ENCODE measurements at places on chromosomes 3 and 15.

DNA sequence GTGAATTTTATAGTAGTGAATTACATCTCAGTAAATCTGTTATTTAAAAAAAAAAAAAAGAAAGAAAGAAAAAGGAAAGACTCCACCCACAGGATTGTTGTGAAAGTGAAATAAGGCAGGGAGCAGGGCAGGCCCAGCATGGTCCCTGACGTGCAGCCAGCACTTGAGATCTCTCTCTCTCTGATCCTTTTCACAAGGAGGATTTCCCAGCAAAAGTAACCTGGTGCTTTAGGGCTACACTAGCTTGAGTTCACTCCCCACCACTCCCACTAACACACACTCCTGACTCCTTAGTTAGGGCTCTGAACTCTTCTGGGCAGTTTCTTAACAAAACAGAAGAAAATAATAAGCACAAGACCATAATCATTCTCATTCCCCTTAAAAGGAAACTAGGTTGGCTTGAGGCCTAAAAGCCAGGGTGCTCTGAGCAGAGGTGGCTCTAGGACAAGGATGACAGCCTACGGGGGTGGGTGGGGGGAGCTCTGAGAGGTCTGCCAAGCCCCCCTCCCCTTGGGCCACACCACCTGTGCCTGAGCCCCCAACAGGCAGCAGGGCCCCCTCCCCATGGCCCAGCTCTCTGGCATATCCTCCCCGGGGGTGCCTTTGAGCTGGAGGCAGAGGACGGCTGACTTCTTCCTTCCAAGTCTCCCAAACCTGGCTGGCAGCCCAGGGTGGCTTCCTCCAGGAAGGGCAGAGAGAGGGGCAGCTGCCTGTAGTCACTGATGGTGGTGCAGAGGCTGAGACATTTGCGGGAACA lies 856 bp downstream of the TMEM40 start:
- DNase-seq = peak; percentile 66

- DNase-seq = peak; percentile 36
Observed at GRCh38 chr15:85047271-85047948, 65.8 kb downstream of the PDE8A start.

GRCh38 chr3:17119201-17120072 lies 234.7 kb downstream of the PLCL2 start:
- DNase-seq = no peak

GRCh38 chr3:111541911-111542483 lies at the start of gene CD96:
Gene CD96 (plus strand): TSS chr3:111542197. CDS start chr3:111542249, 52 bp downstream.
- DNase-seq = no peak

- DNase-seq = no peak
Observed at GRCh38 chr15:29570121-29570947, 251.9 kb downstream of the TJP1 start.

- DNase-seq = no peak
Observed at GRCh38 chr3:123137001-123137400, 64.7 kb upstream of the SEC22A start.

GRCh38 chr3:16205156-16205870 lies 30.8 kb downstream of the GALNT15 start:
- DNase-seq = no peak

DNA sequence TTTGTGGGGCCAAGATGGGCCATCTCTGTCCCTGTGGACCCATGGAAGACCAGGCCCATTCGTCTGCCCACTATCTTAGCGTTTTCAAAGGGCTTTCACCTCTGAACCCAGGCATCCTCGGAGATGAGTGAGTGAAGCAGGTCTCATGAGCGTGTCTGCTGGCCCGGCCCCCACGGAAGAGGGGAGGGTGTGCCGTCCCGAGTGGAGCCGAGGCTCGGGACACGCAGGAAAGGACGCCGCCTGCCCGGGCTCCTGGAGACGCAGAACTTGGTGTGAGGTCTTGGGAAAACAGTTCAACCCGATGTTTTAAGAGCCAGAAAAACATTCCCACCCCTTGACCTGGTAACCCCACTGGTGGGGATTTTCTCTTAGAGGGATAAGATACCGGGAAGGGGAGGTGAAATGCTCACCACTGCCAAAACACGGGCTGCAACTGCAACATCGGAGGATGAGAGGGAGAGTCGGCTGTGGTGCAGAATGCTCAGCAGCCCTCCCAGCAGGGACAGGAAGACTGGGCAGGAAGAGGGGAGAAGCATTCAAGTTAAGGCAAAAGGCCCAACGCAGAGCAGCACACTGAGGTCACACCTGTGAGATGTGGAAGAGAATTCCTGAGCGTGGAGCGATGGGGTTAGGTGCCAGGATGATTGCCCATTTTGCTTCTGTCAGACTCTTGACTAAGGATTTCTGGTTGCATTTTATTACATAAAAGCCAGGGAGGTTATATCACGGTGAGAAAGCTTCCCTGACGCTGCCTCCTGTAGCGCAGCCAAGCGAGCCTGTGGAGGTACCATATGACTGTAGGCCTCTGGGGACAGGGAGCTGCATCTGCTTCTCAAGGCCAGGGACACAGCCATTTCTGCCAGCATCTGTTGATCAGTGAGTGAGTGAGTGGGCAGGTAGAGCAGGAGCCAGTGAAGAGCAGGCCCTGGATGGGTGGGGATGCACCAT lies 14.1 kb upstream of the STAB1 start:
- DNase-seq = no peak
